ENCODE measurements at places on chromosomes 3 and 15. TPM values are rescaled to one million over a fixed set of nuclear protein-coding genes. Genes with fewer than 3 reads are reported as not detected.

- H3K4me1 ChIP-seq: peaks cover 21% of the 10 kb centered on the region
- no peak overlapping the region for H3K4me3 ChIP-seq
- no peak overlapping the region for H3K27ac ChIP-seq
- DNase-seq: no peak
- H3K27me3 ChIP-seq: peaks cover 1% of the 10 kb centered on the region
- peaks cover 3% of the 10 kb centered on the region for H3K36me3 ChIP-seq
Measured at GRCh38 chr3:141735176-141735575, 2.9 kb upstream of the RNF7 start.

DNA sequence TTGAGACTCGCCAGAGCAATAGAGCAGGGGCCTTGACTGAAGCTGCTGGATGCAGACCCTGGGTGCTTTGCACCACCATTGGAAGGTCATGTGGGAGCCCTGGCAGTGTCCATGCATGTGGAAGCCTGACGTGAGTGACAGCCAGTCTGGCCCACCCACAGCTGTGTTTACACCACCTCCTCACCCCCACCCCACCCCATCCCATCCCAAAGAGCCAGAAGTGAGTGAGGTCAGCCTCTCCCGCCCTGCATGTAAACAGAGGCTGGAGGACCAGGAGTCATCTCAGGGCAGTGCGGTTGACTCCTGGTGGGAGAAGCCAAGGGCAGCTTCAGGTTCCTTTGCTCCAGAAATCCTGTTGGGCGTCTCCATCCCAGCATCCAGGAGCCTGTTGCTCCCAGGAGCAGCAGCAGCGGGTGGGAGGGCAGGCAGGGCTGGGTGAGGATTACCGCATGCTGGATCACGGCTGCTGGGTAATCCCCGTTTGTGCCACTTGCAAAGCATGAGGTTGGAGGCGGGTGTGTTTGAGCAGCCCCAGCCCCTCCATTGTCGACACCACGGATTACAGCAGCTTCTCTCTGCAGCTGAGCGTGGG, 44.6 kb downstream of the CORO2B start:
- H3K36me3 ChIP-seq: no peaks in the 10 kb centered on the region
- H3K27ac ChIP-seq: no peak overlapping the region
- no peak for DNase-seq
- H3K4me1 ChIP-seq: no peaks in the 10 kb centered on the region
- H3K27me3 ChIP-seq: peaks cover 6% of the 10 kb centered on the region

DNA sequence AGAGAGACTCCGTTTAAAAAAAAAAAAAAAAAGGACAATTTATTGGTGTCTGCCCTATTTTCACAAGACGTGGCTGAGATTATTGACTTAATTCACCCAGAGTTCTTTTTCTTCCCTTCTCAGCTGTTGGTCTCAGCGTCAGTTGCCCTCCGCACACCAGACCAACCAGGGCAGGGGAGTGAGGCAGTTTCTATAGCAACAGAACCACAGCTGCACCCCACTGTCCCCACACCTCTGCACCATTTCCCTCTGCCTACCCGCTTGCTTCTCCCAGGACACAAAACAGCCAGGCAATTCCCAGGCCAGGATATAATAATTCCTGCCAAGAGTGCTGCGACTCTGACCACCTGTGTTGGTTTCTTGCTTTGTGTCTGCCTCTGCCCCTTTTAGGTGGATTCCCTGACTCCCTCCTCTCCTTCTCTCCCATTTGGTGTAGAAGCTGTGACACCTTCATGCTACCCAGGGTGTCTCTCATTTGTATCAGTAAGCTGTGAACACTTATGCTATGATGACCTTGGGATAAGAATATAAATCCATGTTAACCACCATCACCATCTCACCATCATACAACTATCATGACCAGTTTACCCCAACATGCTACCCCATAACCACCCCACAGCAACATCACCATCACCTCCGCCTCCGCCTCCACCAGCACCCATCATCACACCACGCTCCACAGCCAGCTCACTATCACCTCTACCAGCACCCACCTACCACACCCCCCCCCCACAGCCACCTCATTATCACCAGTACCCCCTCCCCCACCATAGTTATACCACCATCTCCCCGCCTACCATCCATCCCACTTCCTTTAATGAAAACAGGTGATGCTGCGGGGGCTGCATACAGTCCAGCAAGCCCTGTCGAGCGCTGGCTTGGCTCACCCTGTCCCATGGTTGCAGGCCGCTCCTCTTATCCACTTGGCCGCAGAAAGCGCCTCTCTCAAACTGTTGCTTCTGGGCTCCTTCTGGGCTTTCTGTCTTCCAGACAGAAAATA, 589 bp downstream of the EPB42 start:
- peaks cover 19% of the 10 kb centered on the region for H3K27me3 ChIP-seq
- DNase-seq: no peak
- no peaks in the 10 kb centered on the region for H3K36me3 ChIP-seq
- H3K4me3 ChIP-seq: no peak overlapping the region
- no peak overlapping the region for H3K27ac ChIP-seq
- H3K4me1 ChIP-seq: no peaks in the 10 kb centered on the region

- H3K36me3 ChIP-seq: peaks cover 1% of the 10 kb centered on the region
- H3K4me1 ChIP-seq: peaks cover 15% of the 10 kb centered on the region
- H3K27ac ChIP-seq: no peak overlapping the region
Measured at GRCh38 chr3:112693186-112693585, 52.2 kb upstream of the CCDC80 start.

GRCh38 chr3:170868577-170869238, 1.3 kb downstream of the RPL22L1 start:
- H3K27ac ChIP-seq: peak overlapping the region; percentile 96
- H3K27me3 ChIP-seq: no peaks in the 10 kb centered on the region
- H3K4me3 ChIP-seq: peak overlapping the region; percentile 88
- peaks cover 39% of the 10 kb centered on the region for H3K36me3 ChIP-seq

DNA sequence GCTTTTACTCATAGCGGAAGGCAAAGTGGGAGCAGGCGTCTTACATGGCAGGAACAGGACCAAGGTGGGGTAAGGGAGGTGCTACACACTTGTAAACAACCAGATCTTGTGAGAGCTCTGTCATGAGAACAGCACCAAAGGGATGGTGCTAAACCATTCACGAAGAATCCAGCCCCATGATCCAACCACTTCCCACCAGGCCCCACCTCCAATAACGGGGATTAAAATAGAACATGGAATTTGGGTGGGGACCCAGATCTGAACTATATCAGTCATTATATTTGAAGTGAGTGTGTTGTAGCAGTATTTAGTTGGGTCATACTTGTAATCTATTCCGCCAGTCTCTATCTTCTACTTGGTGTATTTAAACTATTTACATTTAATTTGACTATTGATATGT, 190.9 kb downstream of the RPLP1 start:
- H3K4me3 ChIP-seq: no peak overlapping the region
- DNase-seq: no peak
- H3K27ac ChIP-seq: no peak overlapping the region
- peaks cover 2% of the 10 kb centered on the region for H3K36me3 ChIP-seq
- H3K4me1 ChIP-seq: peaks cover 8% of the 10 kb centered on the region
- peaks cover 32% of the 10 kb centered on the region for H3K27me3 ChIP-seq

GRCh38 chr3:81492040-81492439, 269.4 kb downstream of the GBE1 start:
- H3K4me3 ChIP-seq: no peak overlapping the region
- no peak for DNase-seq
- H3K27ac ChIP-seq: no peak overlapping the region
- no peaks in the 10 kb centered on the region for H3K27me3 ChIP-seq

- H3K4me3 ChIP-seq: no peak overlapping the region
- H3K27me3 ChIP-seq: peaks cover 3% of the 10 kb centered on the region
- no peak for DNase-seq
- no peaks in the 10 kb centered on the region for H3K4me1 ChIP-seq
Measured at GRCh38 chr3:24168977-24169376, 223.9 kb downstream of the NR1D2 start.

Gene GOLGA8Q
- total RNA-seq: 1.6 TPM

Gene RYR3
- not detected for total RNA-seq

Gene ISY1
- total RNA-seq: 56.9 TPM

Gene DPPA2
- not detected for total RNA-seq

Gene CCR9
- 0.15 TPM for total RNA-seq

Measured in activated CD4-positive, alpha-beta T cell treated with anti-CD3 and anti-CD28 coated beads, Interleukin-2, amount 10 ng/mL, durations not matched to agents 7 days and 5 days (primary cell).